Stimulated activated CD4-positive, alpha-beta T cell treated with anti-CD3 and anti-CD28 coated beads, Interleukin-1b, Interleukin-23, amount 100 ng/mL, for 24 hours (primary cell): ENCODE measurements at places on chromosomes 5 and 9.
A peak's percentile ranks its signal among the peaks of the same experiment; 100 is the strongest.

- peak; percentile 64 for DNase-seq
Measured at GRCh38 chr9:135926402-135927194, 19.3 kb upstream of the CAMSAP1 start.

DNA sequence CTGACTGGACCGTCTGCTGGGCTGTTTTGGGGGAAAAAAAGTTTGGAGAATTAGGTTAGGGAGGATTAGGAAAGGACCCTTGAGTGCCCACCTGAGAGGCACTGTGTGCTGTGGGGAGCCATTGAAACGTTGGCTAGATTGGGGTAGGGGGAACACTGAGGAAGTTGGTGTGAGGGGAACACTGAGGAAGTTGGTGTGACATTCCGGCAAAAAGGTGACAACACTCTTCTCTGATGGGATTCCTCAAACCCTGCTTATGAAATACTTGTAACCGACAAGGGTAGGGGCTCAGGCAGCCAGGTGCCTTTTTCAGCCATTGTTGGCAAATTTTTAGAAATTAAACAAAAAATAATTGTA lies 1.0 kb downstream of the CYSTM1 start:
- no peak for DNase-seq

GRCh38 chr5:142086679-142087078 lies 21.9 kb upstream of the NDFIP1 start:
- DNase-seq: no peak

GRCh38 chr5:102807878-102808502 lies 52.9 kb downstream of the PAM start:
- DNase-seq: no peak

- no peak for DNase-seq
Measured at GRCh38 chr5:41418220-41419031, 92.0 kb downstream of the PLCXD3 start.

- no peak for DNase-seq
Measured at GRCh38 chr5:100574716-100575115, 39.5 kb downstream of the FAM174A start.

GRCh38 chr9:136302527-136302926 lies 1.4 kb downstream of the CCDC187 start:
- DNase-seq: no peak

- no peak for DNase-seq
Measured at GRCh38 chr9:97039514-97039860, 545 bp upstream of the CTSV start.

DNA sequence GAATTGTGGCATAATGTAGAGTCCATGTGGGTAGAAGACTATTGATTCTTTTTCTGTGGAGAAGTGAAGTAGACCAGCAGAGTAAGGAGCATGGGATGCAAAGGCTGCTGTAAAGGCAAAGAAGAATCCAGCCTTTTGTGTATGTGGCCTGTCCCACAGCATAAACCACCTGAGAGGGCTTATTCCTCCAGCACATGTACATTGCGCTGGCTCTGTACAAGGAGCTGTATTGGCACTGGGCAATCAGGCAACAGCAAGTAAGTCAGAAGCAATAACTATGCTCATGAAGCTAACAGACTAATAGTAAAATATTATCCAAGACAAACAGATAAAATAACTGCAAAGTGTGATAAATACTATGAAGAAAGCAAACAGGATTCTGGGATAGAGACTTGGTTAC lies 86.2 kb downstream of the LURAP1L start:
- DNase-seq: no peak

DNA sequence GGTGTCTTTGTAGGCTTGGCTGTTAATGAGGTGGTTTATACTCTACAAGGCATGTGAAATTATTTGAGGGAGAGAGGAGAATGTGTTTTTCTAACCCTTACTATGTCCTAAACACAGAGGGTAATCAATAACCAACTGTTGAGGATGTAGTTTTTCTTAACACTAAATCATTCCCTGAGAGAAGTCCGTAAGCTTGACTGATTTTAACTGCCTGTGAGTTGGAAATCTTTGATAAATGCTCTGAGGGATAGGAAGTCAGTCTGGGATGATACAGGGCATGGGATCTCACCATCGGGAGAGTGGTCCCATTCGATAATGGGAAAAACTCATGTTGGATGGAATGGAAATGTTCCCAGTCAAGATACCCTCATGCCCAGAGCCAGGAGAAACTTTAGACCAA lies 249.6 kb downstream of the PDZD2 start:
- DNase-seq: no peak

GRCh38 chr5:128695791-128696530 lies 157.9 kb upstream of the FBN2 start:
- no peak for DNase-seq

DNA sequence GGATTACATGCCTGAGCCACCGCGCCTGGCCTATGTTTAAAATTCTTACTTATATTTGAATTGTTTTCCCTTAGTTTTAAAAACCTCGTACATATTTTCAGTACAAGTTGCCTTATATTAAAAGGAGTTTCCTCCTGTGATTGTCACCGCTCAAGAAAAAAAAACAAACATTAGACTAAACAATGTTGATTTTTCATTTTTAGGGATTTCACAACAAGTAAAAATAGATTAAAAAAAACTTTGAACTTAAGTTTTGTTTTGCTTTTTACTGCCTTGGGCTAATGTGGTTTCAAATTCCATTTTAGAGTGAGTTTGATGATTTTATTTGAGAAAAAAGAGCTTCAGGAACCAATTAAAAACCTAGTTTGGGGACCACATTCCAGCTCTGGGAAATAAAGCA lies 1196.6 kb upstream of the CDH18 start:
- no peak for DNase-seq

GRCh38 chr9:3244963-3245653 lies 280.7 kb downstream of the RFX3 start:
- no peak for DNase-seq

DNA sequence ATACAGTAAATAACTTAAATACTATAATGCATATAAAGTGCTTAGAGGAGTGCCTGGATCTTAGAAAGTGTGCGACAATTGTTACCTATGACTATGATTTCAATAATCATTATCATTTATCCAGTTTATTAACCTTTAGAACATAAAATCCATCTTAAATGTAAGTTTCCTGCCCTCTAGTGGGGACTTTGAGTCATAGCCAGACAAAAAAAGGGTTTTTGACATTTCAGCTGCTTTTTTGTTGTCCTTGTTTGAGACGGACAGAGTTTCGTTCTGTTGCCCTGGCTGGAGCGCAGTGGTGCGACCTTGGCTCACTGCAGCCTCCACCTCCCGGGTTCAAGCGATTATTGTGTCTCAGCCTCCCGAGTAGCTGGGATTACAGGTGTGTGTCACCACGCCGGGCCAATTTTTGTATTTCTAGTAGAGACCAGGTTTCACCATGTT lies 9.7 kb upstream of the C9orf152 start:
- DNase-seq: no peak

GRCh38 chr5:129767927-129768380 lies 20.1 kb downstream of the MINAR2 start:
- peak; percentile 33 for DNase-seq

- DNase-seq: no peak
Measured at GRCh38 chr9:15180124-15180523, 126.9 kb downstream of the TTC39B start.

GRCh38 chr5:155631116-155631515 lies 617.6 kb downstream of the KIF4B start:
- DNase-seq: no peak

GRCh38 chr5:160036884-160037283 lies 27.9 kb downstream of the TTC1 start:
- no peak for DNase-seq

GRCh38 chr5:82901281-82901888 lies 175.8 kb downstream of the TMEM167A start:
- DNase-seq: no peak

DNA sequence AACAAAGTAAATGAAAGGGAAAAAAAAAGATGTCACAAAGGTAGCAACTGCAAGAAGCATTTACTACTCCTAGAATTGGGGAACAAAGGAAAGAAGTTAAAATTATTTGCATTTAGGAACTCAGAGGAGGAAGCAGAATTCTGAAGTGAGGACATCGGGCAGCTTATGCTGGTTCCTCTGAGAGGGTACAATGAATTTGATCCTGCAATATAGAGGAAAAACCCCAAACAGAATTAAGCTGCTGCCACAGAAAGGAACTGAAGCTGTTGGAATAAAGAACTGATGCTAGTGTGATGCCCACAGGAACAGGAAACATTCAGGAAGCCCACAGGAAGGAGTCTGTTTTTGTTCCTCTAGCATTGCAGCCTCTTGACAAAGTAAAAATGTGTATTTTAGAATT lies 22.3 kb upstream of the TBCA start:
- DNase-seq: no peak

DNA sequence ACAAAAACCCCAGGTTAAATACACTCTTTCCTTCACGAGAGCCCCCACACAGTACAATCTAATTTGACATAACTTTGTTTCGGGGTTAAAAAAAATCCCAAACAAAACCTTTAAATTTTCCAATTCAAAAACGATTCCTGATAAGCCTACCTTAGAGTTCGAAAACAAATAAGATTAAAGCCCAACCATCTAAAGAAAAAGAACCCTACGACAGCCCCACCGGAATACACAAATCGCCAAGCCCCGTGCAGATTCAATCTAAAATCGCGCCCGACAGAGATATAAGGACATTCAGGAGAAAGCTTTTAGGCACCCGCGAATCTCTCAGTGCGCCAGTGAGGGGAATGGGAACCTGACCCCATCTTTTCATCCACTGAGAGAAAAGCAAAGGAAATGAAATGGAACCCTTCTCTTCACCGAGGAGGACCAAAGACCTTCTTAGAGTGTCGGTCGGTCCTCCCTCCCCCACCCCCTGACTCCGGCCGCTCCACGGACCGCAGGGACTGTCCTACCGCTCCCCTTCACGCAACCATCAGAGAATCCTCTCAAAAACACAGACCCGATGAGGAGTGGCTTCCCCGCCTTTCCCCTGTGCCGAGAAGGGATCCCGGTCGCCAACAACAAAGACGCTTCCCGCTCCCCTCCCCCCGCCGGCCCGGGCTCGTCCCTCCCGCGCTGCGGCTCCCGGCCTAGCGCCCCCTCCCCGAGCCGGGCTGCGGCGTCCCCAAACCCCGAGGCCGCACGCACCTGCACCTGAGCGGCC lies 925 bp downstream of the ABHD17B start:
- peak; percentile 10 for DNase-seq

GRCh38 chr5:167348251-167348926 lies 943.1 kb upstream of the WWC1 start:
- DNase-seq: no peak

- no peak for DNase-seq
Measured at GRCh38 chr9:97188545-97188944, 118.9 kb upstream of the CCDC180 start.

- DNase-seq: no peak
Measured at GRCh38 chr5:52758014-52758413, 29.7 kb upstream of the ITGA1 start.
